ENCODE measurements at places on chromosomes 1 and 21. TPM values are rescaled to one million over a fixed set of nuclear protein-coding genes. Genes with fewer than 3 reads are reported as not detected.

The FTCD gene
- total RNA-seq: 0.52 TPM

The FBXO28 gene
- 19.3 TPM for total RNA-seq

The FAM151A gene
- not detected for total RNA-seq

The TARS2 gene
- 21.4 TPM for total RNA-seq

The ARHGAP29 gene
- 39.1 TPM for total RNA-seq

The ANGPTL3 gene
- total RNA-seq: not detected

The TNFRSF25 gene
- total RNA-seq: 3.7 TPM

The BMP8B gene
- total RNA-seq: 1.0 TPM

The FCGR3A gene
- total RNA-seq: 1.6 TPM

The LBR gene
- total RNA-seq: 39.7 TPM

The ATP1A4 gene
- total RNA-seq: under 0.01 TPM

The CA14 gene
- 2.1 TPM for total RNA-seq

The KCNE2 gene
- 1.6 TPM for total RNA-seq
